NCI-H2227 treated with DMSO at 0.1 percent for 48 hours (cell line): ENCODE measurements at places on chromosomes 16 and 17.

DNA sequence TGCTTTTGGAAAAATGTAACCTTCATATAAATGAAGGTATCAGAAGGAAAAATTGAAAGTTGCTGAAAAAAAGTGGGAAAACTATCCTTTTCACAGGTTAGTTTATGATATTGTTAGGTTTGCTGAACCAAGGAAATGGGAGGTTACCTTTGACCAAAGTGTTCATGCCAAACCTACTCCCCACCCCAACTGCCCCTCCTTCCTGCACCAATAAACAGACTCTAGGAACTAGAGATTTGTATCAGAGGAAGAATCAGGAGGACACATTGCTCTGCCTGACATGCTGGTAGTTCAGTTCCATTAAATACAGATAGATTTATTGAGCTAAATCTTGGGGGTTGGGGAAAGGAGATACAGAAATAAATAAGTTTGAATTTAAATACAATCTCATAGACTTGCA lies 18.2 kb downstream of the MYH8 start:
- no peak for DNase-seq

DNA sequence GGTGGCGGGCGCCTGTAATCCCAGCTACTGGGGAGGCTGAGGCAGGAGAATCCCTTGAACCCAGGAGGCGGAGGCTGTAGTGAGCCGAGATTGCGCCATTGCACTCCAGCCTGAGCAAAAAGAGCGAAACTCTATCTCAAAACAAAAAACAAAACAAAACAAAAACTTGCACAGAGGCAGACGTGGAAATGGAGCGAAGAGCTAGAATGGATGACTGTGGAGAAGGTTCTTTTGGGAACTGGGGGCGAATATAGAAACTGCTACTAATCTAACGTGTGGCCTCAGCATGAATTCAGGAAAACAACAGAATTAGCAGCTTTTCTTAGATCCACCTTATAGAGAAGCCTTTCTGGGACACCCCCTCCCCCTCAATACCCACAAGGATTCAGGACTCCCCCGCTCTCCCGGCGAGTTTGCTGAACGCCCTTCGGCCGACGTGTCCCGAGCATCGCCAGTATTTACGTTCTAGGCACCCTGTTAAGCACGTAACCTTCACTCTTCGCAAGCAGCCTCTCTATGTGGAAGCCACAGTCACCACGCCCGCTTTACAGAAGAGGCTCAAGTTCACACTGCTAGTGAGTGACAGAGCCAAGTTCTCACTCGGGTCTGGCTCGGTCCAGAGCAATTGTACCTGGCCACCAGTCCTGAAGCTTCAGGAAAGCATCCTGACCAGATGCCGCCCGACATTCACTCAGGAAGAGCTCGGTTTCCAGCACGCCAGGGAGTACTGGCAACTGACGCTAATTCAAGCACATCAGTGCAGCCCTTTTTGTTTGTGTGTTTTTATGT lies 13.3 kb upstream of the ABR start:
- DNase-seq = no peak

- no peak for DNase-seq
These were observed 244.1 kb upstream of the MON1B start for GRCh38 chr16:76946879-76947278.

DNA sequence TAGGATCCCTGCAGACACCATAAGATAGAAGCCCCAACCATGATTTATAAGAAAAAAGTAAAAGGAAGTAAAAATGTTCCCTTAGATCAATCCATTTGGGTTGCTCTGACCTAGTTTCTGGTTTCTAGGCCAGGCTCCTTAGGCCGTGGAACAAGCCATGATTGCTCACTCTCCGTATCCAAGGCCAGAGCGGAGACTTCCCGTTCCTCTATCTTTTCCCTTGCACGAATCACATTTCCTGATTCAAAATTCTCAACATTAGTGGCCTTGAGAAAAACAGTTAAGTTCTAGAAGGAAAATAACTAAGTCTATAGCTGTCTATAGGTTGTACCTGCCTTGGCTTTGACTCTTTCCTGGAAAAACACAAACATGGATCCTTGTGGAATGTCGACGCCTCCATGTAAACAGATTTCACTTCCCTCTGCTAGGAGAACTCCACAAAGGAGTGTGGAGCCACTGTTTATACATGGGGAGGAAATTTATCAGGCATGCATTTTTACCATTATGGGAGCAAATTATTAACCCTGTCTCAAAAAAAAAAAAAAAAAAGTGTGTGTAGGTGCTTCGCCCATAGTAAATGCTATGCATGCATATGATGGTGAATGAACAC lies 149.6 kb downstream of the ZFHX3 start:
- no peak for DNase-seq

GRCh38 chr16:53056392-53056881 lies 1.6 kb downstream of the CHD9 start:
- DNase-seq = no peak

GRCh38 chr16:53785044-53785443 lies 81.1 kb downstream of the FTO start:
- no peak for DNase-seq
